ENCODE measurements at places on chromosomes 16 and 17.
A peak's percentile ranks its signal among the peaks of the same experiment; 100 is the strongest.

DNA sequence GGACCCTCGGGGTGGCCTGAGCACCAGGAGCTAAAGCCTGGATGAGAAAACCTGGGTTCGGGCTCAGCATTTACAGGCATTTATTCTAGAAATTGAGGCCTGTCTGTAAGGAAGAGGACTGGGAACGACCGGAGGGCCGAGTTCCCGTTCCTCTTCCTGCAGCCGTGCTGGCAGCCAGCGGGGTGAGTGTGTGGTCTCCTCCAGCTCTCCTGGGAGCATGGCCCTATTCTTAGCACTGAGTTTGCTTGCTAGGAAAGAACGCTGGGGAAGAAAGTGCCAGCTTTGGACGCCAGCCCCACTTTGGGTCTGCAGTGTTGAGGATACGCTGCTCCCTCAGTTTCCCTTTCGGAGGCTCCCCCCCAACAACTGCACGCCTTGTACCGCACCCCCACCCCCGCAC is 49.6 kb downstream of the MGAT5B start:
- peaks cover 8% of the 10 kb centered on the region for H3K4me1 ChIP-seq
- H3K27ac ChIP-seq: no peak overlapping the region
- H3K27me3 ChIP-seq: no peaks in the 10 kb centered on the region
- no peak for DNase-seq
- no peaks in the 10 kb centered on the region for H3K36me3 ChIP-seq

GRCh38 chr17:17831208-17832031 is 5.4 kb downstream of the SREBF1 start:
- H3K27me3 ChIP-seq: no peaks in the 10 kb centered on the region
- no peak overlapping the region for H3K27ac ChIP-seq
- no peak overlapping the region for H3K4me3 ChIP-seq
- peaks cover 8% of the 10 kb centered on the region for H3K4me1 ChIP-seq

DNA sequence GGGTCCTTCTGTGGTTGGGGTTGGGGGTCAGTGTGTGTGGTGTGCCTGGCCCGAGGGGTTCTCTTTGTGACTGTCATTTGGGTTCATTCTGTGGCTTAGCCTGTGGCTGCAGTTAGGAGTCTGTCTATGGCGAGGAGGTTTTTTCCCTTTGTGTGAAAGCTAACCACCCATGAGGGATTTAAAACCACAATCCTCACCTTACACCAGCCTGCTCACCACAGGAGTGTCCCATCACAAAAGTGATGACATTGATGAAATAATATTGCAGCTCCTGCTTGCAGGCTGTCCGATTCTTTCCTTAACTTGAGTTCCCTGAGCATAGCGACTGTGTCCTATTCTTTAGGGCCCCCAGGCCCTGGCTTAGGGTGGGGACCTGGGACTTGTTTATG is 113.6 kb downstream of the RAP1GAP2 start:
- no peak for DNase-seq
- H3K27me3 ChIP-seq: no peaks in the 10 kb centered on the region
- no peak overlapping the region for H3K27ac ChIP-seq
- H3K4me1 ChIP-seq: peaks cover 6% of the 10 kb centered on the region
- no peaks in the 10 kb centered on the region for H3K36me3 ChIP-seq

DNA sequence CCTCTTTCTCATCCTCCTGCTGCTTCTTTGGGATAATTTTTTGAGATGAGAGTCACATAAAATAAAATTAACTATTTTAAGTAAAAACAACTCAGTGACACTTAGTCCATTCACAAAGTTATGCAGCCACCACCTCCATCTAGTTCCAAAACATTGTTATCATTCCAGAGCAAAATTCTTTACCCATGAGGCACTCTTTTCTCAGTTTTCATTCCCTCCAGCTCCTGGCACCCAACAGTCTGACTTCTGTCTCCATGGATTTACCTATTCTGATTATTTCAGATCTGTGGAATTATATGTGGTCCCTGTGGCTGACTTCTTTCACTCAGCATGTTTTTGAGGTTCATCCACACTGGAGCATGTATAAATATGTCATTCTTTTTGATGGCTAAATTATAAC is 239.9 kb upstream of the DYNLRB2 start:
- no peaks in the 10 kb centered on the region for H3K36me3 ChIP-seq
- DNase-seq: no peak
- no peaks in the 10 kb centered on the region for H3K27me3 ChIP-seq
- no peak overlapping the region for H3K4me3 ChIP-seq
- H3K4me1 ChIP-seq: peaks cover 3% of the 10 kb centered on the region

DNA sequence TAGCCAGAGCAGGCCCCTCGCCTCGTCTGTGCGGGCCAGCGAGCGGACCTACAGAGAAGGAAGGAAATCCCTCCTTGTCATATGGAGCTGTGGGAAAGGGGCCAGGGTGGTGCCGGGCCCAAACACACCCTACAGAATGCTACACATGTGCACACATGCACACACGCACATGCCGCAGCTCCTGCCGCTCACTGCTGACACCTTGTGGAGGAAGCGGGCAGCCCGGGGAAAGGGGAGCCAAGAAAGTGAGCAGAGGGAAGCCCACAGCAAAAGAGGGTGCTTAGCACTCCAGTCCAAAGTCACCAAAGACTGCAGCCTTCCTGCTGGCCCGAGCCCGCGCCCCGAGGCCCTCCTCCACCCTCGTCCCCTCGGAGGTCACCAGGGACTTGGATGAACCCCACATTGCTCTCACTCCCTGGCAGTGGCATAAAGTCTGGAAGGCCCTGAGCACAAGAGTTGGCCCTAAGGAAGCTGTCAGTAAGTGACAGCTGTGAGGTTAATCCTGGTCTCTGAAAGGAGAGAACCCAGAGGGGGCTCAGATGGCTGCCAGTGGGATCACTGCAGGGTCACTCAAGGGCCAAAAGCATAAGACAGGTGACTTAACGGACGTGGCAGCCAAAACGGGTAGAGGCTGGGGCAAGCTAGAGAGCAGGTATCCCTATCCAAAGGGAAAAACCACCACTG is 68.2 kb downstream of the MYO18A start:
- peaks cover 19% of the 10 kb centered on the region for H3K4me1 ChIP-seq
- H3K36me3 ChIP-seq: no peaks in the 10 kb centered on the region
- peak; percentile 77 for DNase-seq
- H3K27ac ChIP-seq: no peak overlapping the region
- H3K4me3 ChIP-seq: no peak overlapping the region

DNA sequence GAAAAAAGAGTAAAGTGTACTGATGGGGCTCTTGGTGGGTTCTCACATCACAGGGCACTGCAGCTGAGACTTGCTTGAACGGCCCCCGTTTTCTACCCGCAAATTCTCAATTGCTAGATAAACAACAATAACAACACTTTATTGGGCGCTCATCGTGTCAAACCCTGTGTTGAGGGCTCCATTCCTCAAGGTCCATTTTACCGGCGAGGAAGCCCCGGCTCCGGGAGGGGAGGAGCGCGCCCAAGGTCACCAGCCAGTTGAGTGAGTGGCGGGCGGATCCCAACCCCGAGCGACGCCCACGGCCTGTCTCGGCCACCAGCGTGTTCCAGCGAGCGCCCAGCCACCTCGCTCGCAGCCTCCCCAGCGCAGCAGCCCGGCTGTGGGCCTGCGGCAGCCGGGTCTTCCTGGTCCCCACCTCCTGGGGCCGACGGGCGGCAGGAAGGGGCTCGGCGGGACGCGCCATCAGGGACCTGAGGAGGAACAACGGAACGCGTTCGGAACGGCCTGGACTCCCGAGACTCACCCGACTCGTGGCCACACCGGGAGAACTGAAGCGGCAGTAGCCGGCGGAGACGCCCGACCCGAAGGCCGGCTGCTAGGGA is 373 bp downstream of the CMC2 start:
- H3K27me3 ChIP-seq: no peaks in the 10 kb centered on the region
- DNase-seq: no peak
- peak overlapping the region; percentile 100 for H3K27ac ChIP-seq
- no peaks in the 10 kb centered on the region for H3K36me3 ChIP-seq
- H3K4me1 ChIP-seq: peaks cover 17% of the 10 kb centered on the region

DNA sequence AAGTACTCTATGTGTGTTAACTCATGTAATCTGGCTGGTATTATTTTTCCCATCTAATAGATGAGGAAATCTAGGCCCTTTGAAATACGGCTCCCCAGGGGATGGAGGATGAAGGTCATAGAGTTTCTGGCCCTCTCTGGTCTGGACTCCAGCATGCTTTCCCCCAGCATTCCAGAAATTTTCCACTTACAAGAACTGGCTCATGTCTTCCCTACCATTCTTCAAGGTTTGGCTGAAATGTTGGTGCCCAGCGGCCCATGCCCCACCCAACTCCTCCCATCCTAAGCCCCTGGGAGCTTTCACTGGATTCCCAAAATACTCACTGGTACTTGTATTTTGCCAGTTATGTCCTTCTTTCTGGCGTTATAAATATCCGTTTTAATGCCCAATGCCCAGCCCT is 237.5 kb upstream of the NLRP1 start:
- no peaks in the 10 kb centered on the region for H3K4me1 ChIP-seq
- no peaks in the 10 kb centered on the region for H3K36me3 ChIP-seq
- no peak overlapping the region for H3K4me3 ChIP-seq
- H3K27me3 ChIP-seq: no peaks in the 10 kb centered on the region
- H3K27ac ChIP-seq: no peak overlapping the region

- H3K36me3 ChIP-seq: no peaks in the 10 kb centered on the region
- no peak overlapping the region for H3K27ac ChIP-seq
- no peak for DNase-seq
Measured at GRCh38 chr17:47009759-47010594, 30.9 kb upstream of the RPRML start.

GRCh38 chr16:58620396-58620795 is 9.2 kb downstream of the CNOT1 start:
- H3K27me3 ChIP-seq: no peaks in the 10 kb centered on the region
- no peaks in the 10 kb centered on the region for H3K4me1 ChIP-seq
- no peak for DNase-seq
- no peak overlapping the region for H3K27ac ChIP-seq
- peaks cover 18% of the 10 kb centered on the region for H3K36me3 ChIP-seq

- no peak overlapping the region for H3K27ac ChIP-seq
- no peaks in the 10 kb centered on the region for H3K36me3 ChIP-seq
- peak; percentile 97 for DNase-seq
- H3K4me1 ChIP-seq: peaks cover 26% of the 10 kb centered on the region
Measured at GRCh38 chr17:17752089-17752820, 71.0 kb downstream of the RAI1 start.

DNA sequence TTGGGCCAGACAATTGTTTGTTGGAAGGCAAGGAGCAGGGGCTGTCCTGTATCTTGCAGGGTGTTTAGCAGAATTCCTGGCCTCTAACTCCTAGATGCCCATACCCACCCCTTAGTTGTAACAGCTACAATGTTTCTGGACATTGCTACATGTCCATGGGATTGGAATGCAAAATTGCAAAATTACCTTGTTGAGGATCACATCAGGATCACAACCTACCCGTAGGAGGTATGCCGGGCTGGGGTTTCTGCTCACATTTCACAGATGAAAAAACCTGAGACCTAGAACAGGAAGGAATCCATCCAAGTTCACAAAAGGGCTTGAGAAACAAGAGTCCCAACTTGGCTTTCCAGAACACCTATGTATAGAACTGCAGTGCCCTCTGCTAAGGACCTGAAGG is 22.7 kb downstream of the NOG start:
- H3K4me3 ChIP-seq: no peak overlapping the region
- DNase-seq: no peak
- H3K27me3 ChIP-seq: no peaks in the 10 kb centered on the region
- no peak overlapping the region for H3K27ac ChIP-seq

GRCh38 chr16:13060932-13061331 is 159.5 kb downstream of the SHISA9 start:
- H3K4me1 ChIP-seq: peaks cover 9% of the 10 kb centered on the region
- H3K27ac ChIP-seq: no peak overlapping the region
- no peaks in the 10 kb centered on the region for H3K36me3 ChIP-seq
- no peak for DNase-seq

GRCh38 chr16:28292731-28293600 is 641 bp downstream of the SBK1 start:
- peak overlapping the region; percentile 100 for H3K4me3 ChIP-seq
- H3K36me3 ChIP-seq: no peaks in the 10 kb centered on the region
- peaks cover 19% of the 10 kb centered on the region for H3K4me1 ChIP-seq

DNA sequence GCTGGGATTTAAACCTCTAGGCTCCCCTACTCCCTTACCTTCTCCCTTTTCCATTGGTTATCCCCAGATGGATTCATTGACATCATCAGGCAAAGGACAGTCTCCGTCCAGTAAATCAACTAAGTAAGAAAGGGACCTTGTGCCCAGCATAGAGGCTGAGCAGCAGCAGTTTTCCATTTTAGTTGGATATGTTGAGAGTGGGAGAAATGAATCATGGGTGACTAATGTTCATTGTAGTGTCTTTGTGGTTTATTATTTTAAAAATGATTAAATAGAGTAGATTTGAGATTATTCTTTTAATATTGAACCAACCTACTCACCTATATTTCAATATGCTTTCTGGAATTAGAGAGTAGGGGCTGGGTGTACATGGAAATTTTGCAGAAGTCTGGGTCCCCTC is 99.4 kb upstream of the CACNG3 start:
- H3K27ac ChIP-seq: no peak overlapping the region
- H3K27me3 ChIP-seq: no peaks in the 10 kb centered on the region
- no peak overlapping the region for H3K4me3 ChIP-seq
- no peaks in the 10 kb centered on the region for H3K4me1 ChIP-seq
- no peak for DNase-seq
- H3K36me3 ChIP-seq: no peaks in the 10 kb centered on the region

DNA sequence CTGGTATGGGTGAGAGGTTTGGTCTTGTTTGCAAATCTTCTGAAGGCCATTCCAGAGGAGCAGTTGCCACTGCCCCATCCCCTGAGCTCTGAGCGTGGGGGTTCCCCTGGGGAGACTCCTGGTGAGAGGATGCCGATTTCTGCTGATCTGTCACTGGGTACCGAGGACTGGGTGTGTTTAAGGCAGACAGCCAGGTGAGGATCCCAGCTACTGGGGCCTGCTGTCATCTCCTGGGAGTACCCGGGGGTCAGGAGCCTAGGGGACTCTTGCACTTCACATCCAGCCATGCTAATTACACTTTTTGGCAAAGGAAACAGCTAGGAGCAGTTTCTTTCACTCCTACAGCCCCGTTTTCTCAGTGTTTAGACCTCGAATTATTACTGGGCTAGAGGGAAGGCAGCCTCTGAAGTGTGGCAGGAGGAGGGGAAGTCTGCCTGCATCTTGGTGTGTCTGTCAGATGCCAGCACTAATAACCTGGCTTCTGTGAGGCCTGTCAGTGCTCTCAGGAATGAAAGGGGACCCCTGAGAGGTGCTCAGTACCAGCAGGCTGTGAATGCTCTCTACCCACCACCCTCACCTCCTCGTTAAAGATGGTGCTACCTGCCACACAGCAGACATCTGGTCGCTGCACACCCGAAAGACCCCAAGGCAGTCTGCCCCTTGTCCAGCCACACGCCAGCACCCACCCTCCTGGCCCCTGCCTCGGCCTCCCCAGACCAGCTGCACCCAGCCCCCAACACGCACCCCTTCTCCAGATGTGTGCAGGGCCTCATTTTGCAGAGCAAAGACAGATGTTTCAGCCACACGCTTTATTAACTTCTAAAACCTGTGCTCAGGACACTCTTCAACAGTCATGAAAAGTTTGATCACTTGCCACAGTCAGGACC is 43.2 kb downstream of the SNX20 start:
- no peaks in the 10 kb centered on the region for H3K27me3 ChIP-seq
- no peak overlapping the region for H3K4me3 ChIP-seq
- no peak overlapping the region for H3K27ac ChIP-seq

DNA sequence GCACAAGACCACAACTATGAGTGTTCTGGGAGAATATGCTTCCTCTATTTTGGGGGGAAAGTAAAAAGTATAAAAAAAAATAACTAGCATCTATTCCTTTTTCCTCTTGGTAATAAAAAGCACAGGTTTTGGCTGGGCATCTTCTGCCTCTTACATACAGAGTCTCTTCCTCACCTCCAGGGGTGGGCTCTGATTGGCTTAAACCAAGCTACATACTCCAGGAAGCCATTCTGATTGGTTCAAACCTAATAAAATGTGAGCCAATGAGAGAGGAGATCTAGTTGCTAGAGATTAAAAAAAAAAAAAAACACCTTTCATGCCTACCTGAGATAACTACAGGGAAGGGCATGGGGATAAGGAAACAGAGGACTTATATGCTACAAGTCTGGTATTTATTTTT is 365.9 kb upstream of the ERCC4 start:
- H3K36me3 ChIP-seq: no peaks in the 10 kb centered on the region
- H3K4me3 ChIP-seq: no peak overlapping the region
- H3K27me3 ChIP-seq: no peaks in the 10 kb centered on the region
